ENCODE measurements at places on chromosomes 12 and 14.

GRCh38 chr12:110091136-110091711, 32.9 kb upstream of the IFT81 start:
- no peak for DNase-seq

DNA sequence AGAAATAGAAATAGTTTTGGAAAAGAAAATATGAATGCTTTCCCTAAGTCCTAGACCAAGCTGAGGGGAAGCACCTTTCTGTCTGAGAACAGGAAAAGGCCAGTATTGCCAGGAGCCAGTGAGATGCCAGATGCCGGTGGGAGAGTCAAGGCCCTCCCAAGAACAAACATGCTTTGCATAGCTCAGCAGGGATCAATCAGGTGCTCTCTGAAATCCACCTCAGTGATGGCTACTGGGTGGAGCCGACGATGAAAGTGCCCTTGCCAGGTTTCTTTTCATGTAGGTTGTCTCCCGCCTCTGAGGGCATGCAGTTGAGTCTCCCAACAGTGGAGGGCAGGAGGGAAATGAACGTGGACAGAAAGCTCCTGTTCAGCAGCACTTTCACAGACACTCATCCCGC, 28.3 kb downstream of the DEGS2 start:
- DNase-seq: no peak

DNA sequence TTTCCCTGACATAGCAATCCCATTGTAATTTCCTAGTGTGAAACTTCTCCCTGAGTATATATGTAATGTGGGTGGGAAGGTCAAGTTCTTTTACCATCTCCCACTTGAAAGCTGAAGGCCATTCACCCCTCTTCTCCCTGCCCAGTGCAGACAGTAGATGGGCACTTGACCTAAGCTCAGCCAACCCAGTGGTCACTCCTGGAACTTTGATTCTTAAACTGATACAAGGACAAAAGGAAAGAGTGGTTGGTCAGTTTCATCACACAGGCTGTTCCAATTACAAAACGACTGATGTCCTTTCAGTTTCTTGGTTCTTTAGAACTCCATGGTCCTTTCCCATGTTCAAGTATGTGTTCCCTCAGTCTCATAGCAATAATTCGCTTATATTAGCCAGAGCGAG, 8.4 kb upstream of the APOLD1 start:
- DNase-seq: no peak

DNA sequence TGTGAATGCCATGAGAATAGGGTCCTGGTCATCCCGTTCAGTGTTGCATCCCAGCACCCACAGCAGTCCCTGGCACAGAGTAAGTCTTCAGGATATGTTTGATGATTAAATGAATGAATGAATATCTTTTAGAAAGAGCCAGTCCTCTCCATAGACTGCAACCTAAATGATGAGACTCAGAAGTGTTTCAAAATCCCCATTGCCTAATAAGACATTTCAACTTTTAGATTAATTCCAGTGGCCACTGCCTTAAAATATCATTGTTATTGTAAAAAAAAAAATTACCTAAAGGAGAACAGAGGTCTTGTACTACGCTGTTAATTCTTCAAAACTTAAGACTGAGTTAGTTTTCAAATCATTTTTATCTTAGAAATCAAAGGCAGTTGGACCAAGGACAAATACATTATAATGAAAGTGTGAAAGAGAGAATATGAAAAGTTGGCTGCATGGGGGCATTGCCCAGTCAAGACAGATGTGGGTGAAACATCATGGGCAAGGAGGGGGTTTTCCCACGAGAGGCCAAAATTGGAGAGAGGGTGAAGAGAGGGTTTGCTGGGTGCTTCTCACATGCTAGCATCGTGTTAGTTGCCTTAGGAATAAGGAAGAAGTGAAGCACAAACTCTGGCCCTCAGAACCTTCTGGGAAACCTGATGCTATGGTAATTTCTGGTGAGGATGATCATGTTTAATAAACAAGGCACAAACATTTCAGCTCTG, 26.3 kb upstream of the CPM start:
- no peak for DNase-seq

DNA sequence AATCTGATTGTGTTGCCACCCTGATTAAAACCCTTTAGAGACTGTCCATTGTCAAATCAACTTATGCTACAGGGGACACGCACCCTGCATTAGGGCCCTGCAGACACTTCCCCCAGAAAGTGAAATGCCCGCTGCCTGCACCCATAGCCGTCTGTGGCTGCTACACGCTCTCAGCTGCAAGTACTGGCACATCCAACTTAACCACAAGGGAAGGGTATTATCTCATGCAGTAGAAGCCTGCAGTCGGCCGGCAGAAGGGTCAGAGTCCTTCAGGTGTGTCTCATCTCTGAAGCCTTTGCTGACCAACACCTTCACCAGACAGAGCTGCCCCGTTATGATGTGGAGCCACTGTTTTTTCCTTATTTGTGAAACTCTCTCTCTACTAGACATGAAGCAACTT, 20.8 kb downstream of the CFAP251 start:
- no peak for DNase-seq

- no peak for DNase-seq
Observed at GRCh38 chr14:95500201-95500681, 16.2 kb downstream of the SYNE3 start.

DNA sequence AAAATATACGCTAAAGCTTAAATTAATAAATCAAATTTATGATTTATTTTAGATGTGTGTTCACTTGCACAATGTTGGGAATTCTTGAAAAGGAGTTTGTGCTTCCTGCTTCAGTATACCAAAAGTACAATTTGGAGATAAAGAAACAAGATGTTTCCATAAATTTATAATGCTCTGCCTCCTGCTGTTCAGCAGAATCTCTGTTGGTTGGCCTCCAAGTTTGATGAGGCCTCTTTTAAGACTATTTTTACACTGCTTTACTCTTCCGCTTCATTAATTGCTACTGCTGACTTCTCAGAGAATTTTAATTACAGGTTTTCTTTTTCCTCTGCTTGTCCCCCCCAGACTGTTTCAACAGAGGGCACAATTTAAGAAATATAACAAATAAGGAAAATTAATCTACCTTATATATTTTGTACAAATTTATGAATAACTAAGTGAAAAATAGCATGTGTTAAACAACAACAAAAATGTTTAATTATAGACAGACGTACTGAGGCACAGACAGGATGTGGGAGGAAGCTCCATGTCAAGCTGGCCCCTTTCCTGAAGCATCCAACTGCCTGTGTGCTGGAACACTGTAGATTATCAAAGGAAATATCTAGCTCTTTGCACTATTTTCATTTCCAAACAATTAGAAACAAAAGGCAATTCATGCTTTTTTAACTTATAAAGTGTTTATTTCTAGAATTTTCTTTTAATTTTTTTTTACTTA, 83.9 kb downstream of the PIK3C2G start:
- no peak for DNase-seq

- DNase-seq: no peak
Observed at GRCh38 chr12:124718458-124718857, 145.2 kb downstream of the SCARB1 start.

Measured in KG1 (cell line).